ENCODE measurements at places on chromosomes 5 and 9.

DNA sequence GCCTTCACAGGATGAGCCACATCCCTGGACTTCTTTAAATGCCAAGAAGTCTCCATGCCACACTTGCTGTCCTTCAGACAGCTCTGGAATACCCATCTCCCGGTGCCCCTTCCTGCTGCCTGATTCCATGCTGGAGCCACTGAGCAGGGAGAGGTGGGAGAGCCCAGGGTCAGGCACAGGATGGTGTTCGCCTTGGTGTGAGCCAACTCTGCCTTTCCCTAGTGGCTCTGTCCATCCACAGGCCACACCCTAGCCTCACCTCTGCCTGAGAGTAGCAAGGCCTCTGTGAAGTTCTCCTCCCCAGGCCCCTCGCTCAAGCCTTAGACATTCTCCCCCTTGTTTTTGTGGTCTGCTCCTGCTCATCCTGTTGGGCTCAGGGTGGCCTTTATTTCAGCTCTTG lies 54.2 kb upstream of the ANGPTL2 start:
- DNase-seq = no peak

DNA sequence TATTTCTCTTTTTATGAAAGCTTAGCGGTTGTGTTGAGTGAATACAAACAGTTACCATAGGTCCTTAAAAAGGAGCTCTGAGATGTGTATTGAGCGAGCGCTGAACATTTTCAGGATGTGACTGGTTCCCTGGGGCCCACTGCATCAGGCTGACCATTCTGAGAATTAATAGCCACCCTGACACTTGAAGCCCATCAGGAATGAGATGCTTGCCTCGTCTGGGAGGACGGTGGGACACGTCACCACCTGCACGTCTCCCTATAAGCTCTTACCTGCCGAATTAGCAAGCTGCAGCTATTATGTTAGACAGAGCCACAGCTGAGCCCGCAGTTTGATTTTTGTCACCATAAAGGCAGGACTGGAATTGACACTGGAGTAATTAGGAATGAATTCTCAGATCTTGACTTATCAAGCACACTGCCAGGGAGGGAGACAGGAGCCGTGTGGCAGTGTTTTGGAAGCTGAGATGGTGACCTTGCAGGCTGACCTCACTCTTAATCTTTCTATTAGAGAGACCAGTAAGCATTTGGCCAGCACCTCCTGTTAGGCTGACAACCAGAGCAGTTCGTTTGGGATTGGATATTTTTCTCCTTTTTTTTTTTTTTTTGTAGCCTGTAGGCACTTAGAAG lies 373.1 kb upstream of the WWC1 start:
- no peak for DNase-seq

GRCh38 chr5:123450640-123451039 lies 27.4 kb upstream of the CEP120 start:
- DNase-seq = no peak

- DNase-seq = no peak
These were observed 200.6 kb upstream of the ZNF618 start for GRCh38 chr9:113675475-113675941.

- DNase-seq = no peak
These were observed 6.4 kb upstream of the PLPP1 start for GRCh38 chr5:55541056-55541635.

DNA sequence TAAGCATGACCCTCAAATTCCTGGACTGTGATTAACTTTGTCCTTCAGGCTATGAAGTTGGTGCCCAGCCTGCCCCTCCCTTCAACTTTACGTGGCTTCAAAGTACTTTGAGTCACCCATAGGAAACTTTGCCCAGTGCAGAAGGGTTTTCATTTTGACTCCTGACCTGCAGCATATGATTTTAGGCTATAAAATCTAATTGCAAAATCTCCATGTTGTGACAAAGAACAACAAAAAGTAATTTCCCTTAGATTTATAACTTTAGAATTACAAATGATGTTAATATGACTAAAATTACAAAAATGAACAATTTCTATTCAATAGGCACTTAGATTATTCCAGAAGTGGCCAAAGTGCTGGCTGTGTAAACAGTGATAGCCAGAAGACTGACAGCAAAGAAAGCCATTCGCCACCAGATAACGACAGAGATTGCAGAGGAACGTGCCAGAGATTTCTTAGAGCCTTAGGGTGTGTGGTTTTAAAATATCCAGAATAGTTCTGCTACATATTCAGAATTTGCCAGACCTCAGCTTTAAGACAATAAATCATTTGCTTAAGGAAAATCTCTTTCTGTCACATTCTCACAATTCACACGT lies 197.4 kb downstream of the SEMA5A start:
- no peak for DNase-seq

- peak; percentile 70 for DNase-seq
These were observed 7.0 kb downstream of the ASS1 start for GRCh38 chr9:130451509-130452388.

- DNase-seq = no peak
These were observed 9.9 kb downstream of the TEK start for GRCh38 chr9:27118916-27119315.

DNA sequence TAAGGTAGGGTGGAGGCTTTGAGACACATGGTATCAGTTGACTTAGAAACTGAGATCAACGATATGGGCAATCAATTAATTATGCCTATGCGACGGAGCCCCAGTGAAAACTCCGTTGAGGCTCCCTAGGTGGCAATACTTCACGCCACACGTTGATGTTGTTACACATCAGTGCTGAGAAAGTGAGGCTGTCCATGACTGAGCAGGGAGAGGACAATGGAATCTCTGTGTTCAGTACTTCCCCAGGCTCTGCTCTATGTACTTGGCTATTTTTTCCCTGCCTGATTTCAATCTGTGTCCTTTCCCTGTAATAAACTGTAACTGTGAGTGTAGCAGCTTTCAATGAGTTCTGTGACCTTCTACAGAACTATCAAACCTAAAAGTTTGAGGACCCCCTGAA lies 211.7 kb downstream of the SNCAIP start:
- DNase-seq = no peak

- no peak for DNase-seq
These were observed 2381.7 kb downstream of the MAT2B start for GRCh38 chr5:165887147-165887546.

- no peak for DNase-seq
These were observed 225.8 kb downstream of the MELK start for GRCh38 chr9:36798350-36799065.

DNA sequence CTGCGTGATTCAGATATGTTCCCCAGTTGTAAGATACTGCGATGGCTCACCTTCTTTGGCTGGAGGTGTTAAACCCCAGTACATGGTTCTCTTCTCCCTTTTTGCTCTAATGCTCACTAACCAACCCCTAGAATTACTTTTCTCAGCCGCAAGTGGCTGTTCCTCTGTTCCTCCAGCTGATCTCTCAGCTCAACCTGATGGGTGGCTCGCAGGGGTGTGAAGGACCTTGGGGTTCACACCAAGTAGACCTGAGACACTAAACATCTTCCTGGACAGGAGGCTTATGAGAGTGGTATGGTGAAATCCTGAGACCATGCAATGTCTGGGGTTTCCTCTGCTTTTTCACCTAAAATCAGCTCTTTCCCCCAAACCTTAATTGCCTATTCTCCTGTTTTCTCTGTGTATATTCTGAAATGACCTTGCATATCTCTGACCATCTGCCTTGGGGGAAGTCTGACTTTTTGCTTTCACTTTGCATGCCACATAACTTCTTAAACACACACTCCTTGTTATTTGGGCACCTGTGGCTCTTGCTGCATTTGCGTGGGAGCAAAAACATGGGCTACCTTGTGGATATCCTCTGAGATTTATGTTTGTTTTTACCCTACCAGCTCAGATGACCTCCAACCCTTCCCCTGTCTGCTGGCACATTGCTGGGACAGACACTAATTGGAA lies 15.9 kb upstream of the IFNA14 start:
- DNase-seq = no peak

DNA sequence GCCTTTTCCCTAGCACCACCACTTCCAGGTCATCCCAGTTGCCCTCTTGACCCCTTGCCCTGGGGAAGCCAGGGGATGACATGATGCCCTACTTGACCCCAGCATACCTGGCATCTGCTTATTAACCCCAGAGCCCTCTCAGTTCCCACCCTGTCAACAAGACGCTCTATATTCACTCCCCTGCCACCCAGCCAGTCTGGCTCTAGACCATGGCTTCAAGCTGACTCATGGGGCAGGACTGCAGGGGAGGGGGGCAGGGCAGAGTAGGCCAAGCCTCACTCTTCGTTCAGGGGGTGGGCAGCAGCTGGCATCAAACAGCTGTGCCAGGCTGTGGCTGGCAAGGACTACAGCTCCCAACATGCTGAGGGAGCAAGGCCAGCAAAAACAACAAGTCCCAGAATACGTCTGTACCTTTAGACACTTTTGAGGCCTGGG lies 5.3 kb downstream of the ATOSB start:
- peak; percentile 55 for DNase-seq

- no peak for DNase-seq
These were observed 597.9 kb upstream of the SGCD start for GRCh38 chr5:155728857-155729683.

DNA sequence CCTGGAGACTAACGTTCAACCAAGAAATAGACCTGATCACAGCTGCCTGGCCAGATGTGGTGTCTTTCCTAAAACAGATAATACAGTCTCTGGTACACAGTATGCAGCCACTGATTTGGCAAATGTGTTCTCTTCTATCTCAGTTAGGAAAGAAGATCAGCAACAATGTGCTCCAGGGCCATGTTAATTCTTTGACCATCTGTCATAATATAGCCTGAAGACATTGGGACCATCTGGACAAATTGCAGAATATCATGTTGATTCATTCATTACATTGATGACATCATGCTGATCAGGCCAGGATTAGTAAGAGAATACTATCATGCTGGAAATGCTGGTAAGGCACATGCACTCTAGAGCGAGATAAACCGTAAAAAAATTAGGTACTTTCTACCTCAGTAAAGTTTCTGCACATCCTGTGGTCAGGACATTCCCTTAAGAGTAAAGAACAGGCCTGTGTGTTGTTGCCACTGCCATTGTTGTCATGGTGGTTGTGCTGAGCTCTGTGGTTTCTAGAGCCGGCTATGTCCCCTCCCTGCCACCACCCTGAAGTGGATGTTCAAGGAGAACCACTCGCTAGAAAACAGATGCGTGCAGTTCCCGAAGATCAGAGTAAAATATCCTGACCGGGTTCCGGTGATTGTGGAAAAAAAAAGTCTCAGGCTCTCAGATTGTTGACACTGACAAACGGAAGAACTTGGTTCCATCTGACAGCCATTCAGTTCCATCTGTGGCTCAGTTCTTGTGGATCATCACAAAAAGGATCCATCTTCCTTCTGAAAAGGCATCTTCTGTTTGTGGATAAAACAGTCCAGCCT lies 6.4 kb upstream of the JMY start:
- peak; percentile 76 for DNase-seq

DNA sequence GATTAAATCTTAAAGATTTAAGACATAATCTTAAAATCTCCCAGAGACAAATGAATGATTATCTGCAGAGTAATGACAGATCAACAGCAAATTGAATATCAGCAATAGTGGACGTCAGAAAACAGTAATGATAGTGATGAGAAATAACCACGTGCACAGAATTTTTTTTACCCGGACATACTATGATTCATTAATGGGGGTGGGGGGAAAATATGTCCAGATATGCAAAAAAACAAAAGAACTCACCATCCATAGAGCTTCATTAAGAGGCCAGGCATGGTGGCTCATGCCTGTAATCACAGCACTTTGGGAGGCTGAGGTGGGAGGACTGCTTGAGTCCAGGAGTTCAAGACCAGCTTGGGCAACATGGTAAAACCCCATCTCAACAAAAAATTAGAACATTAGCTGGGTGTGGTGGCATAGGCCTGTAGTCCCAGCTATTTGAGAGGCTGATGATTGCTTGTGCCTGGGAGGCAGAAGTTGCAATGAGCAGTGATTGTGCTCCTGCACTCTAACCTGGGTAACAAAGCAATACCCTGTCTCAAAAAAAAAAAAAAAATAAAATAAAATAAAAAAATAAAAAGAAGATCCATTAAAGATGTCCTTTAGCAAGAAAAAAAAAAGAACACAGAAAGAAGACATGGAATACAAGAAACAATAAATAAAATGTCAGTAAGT lies 30.9 kb upstream of the SHOC1 start:
- no peak for DNase-seq

DNA sequence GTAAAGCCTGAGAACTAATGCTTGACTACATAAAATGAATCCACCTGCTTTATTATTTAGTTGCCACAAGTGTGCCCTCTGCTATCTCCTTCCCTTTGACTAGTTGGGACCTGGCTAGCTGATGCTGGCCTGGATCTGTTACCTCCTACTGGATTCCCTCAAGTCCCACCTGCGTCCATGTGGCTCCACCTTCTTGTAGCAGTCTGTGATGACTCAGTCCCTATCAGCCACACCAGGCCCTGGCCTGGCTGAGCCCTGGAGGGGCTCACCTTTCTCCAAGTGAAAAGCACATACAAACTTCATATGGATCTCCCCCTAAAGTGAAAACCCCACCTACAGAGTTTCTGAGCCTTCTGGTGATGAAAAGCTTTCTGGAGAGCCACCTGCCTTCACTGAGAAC lies 611.4 kb downstream of the SEMA5A start:
- no peak for DNase-seq

DNA sequence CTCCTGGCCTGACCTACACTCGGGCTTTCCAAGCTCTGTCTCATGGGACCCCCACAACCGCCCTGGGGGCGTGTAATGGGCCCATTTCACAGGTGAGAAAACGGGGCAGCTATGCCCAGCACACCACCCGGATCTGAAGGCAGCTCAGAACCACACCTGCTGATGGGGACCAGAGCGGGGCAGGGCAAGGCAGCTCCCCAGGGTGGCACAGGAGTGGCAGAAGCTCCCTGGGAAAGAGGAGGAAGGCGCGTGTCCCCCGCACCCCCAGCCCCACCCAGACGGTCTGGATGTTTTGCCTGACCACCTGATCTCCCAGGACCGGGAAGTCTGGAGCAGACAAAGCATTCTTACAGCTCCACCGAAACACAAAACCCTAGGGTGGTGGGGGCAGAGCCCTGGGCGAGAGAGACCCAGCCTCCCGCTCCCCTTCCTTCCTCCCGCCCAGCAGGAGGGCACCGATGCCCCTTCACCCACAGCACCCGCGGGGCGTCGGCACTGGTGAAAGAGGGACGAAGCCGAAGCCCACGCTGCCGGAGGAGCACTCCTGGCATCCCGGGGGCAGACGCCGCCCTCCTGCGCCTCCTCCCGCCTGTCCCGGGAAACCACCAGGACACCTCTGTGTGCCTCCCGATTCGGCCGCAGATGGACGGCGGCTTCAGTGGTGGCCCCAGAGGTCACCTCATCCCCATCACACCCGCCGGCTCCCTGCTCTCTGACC lies 14.5 kb downstream of the NOTCH1 start:
- no peak for DNase-seq

DNA sequence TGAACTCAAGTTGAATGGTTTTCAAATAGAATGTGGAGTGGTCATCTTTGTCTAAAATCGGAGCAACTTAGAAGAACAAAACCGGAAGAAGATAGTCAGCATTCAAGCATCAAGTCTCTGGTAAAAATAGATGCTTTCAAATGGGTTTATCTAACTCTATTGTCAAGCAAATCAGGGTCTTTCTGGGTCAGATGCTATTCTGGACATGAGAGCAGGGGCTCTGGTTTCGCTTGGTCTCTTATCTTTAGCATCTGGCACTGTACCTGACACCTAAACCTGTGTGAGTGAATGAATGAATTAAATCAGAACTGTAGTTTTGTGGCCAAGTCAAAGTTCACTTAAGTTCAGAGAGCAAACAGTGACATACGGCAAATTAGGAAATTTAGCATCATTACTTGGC lies 173.5 kb downstream of the SLIT3 start:
- no peak for DNase-seq
